Osteoblast (primary cell): ENCODE measurements at places on chromosomes 5 and 9. TPM values are rescaled to one million over a fixed set of nuclear protein-coding genes. Genes with fewer than 3 reads are reported as not detected.

- H3K27me3 ChIP-seq, result no peaks in the 10 kb centered on the region
- no peak overlapping the region for H3K27ac ChIP-seq
- H3K4me3 ChIP-seq, result no peak overlapping the region
- H3K4me1 ChIP-seq, result no peaks in the 10 kb centered on the region
- no peaks in the 10 kb centered on the region for H3K36me3 ChIP-seq
Observed at GRCh38 chr5:124718380-124718789, 28.1 kb downstream of the ZNF608 start.

Gene DNAJC21
- 31.5 and 32.2 TPM in 2 replicates for total RNA-seq

Gene STPG3
- 0.36 TPM in 1 of 2 replicates, not detected in the other for total RNA-seq

GRCh38 chr9:21505425-21506179 lies 23.5 kb upstream of the IFNE start:
- H3K27ac ChIP-seq, result peak overlapping the region; percentile 29
- no peaks in the 10 kb centered on the region for H3K27me3 ChIP-seq
- DNase-seq, result no peak
- H3K36me3 ChIP-seq, result peaks cover 8% of the 10 kb centered on the region
- H3K4me3 ChIP-seq, result no peak overlapping the region
- peaks cover 60% of the 10 kb centered on the region for H3K4me1 ChIP-seq

Gene VPS13A
- 59.2 and 60.4 TPM in 2 replicates for total RNA-seq

- no peak overlapping the region for H3K4me3 ChIP-seq
- no peak for DNase-seq
- peak overlapping the region; percentile 95 for H3K27ac ChIP-seq
- H3K4me1 ChIP-seq, result peaks cover 24% of the 10 kb centered on the region
Observed at GRCh38 chr9:121399126-121399882, 29.3 kb upstream of the STOM start.

GRCh38 chr5:125409234-125409860 lies 662.9 kb upstream of the ZNF608 start:
- H3K4me3 ChIP-seq, result peak overlapping the region; percentile 29
- no peaks in the 10 kb centered on the region for H3K27me3 ChIP-seq
- H3K36me3 ChIP-seq, result no peaks in the 10 kb centered on the region
- peak overlapping the region; percentile 91 for H3K27ac ChIP-seq
- DNase-seq, result no peak

GRCh38 chr5:60843936-60844905 lies at the start of gene ELOVL7:
Gene ELOVL7, minus strand, starts transcription at chr5:60844269. Its CDS starts 56,872 bp downstream, at chr5:60787397.
- peaks cover 8% of the 10 kb centered on the region for H3K4me1 ChIP-seq
- DNase-seq, result peak; percentile 90
- H3K36me3 ChIP-seq, result no peaks in the 10 kb centered on the region
- H3K27me3 ChIP-seq, result peaks cover 59% of the 10 kb centered on the region
- peak within 1 kb of the TSS; percentile 70 for H3K4me3 ChIP-seq

DNA sequence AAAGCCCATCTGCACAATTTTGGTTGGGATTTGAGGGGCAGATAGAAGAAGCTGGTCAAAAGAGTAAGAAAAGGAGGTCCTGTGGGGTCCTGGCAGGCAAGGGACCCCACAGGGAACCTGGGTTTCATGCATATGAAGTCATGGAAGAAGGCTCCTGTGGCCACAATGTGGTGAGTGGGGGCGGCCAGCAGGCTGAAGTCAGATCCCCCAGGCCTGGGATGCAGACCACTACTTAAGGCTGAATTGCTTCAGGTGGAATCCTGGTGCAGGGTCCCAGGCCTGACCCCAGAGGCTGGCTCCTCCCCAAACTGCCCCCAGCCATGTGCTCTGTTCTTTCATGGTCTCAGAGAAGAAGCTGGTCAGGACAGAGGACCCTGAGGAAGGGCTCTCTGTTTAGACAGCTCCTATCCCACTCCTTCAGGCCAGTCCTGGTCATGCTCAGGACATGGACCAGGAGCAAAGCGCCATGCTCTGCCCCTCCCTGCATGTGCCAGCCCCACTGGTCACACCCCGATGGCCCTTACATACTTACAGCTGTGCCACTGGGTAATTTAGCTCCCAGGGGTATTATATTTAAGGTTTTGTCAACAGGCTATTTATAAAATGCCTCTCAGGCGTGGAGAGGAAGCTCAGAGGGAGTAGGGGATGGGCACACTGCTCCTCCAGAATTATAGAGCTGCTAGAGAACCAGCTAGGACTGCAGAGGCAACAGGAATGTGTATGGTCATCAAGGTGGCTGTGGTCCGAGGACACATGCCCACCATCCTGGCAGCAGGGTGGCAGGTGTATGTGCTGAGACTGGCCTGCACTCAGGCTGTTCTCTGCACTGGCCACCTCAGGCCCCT lies 33.4 kb downstream of the C5orf15 start:
- H3K36me3 ChIP-seq, result no peaks in the 10 kb centered on the region
- H3K4me1 ChIP-seq, result peaks cover 9% of the 10 kb centered on the region
- H3K27me3 ChIP-seq, result no peaks in the 10 kb centered on the region
- no peak for DNase-seq

- H3K27ac ChIP-seq, result no peak overlapping the region
- no peak for DNase-seq
Observed at GRCh38 chr9:14418301-14418940, 104.5 kb upstream of the NFIB start.

Gene HK3
- under 0.01 and 1.8 TPM in 2 replicates for total RNA-seq

- no peaks in the 10 kb centered on the region for H3K36me3 ChIP-seq
- H3K27me3 ChIP-seq, result no peaks in the 10 kb centered on the region
- no peak for DNase-seq
- H3K4me1 ChIP-seq, result no peaks in the 10 kb centered on the region
- no peak overlapping the region for H3K27ac ChIP-seq
- no peak overlapping the region for H3K4me3 ChIP-seq
Observed at GRCh38 chr9:223152-223551, 8.5 kb downstream of the DOCK8 start.

DNA sequence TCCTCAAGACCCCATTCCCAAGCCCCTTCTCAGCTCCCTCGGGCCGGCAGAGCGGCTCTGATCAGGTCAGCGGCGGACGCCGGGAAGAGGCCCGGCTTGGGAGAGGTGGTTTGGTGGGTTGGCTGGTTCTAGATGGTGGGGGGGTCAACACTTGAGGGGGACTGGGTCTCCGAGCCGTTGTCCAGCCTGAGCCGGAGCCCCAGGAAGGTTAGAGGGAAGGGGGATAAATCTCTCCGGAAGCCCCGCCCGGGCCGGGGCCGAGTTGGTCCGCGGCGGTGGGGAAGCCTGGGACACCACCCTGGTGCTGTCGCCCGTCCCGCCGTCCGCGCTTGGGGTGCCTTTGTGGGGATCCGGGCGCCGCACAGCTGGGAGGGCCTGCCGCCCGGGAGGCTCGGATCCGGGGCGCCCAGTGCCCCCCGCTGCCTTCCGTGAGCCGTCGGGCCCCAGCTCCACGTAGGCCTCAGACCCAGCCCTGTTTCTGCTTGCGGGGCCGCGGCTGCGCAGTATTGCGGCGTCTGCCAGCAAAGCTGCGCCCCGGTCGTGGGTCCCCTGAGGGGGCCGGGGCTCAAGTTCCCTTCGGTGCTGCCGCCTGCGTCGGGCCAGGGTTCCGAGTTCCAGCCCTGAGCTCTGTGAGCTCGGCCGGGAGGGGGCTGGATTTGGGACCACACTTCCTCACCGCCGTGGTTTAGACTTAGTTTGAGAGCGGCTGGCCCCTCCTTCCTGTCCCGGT lies 542 bp upstream of the TRIM52 start:
- peak overlapping the region; percentile 98 for H3K4me3 ChIP-seq
- DNase-seq, result peak; percentile 94
- peak overlapping the region; percentile 97 for H3K27ac ChIP-seq
- peaks cover 2% of the 10 kb centered on the region for H3K36me3 ChIP-seq

GRCh38 chr9:122032346-122032745 lies 60.8 kb downstream of the TTLL11 start:
- H3K27me3 ChIP-seq, result no peaks in the 10 kb centered on the region
- H3K27ac ChIP-seq, result no peak overlapping the region
- H3K4me1 ChIP-seq, result peaks cover 11% of the 10 kb centered on the region
- no peak overlapping the region for H3K4me3 ChIP-seq
- no peak for DNase-seq

DNA sequence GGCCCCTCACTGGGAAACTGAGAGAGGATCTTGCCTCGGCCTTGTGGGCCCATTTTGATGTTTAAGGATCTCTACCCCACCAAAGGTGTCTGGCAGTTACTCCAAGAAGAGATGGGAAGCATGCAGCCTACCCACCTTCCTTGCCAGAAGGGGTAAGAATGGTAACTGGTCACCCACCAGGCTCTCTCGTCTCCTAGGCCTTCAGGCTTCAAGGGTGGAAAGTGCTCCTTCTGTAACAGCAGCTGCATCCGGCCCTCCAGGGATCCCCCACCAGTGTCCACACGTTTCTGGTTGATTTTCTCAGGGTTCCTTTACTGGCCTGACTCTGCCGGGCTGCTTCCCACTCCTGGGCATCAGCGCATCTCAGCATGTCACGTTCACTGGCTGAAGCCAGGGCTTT lies 204.4 kb upstream of the IRX1 start:
- H3K27me3 ChIP-seq, result no peaks in the 10 kb centered on the region
- no peak for DNase-seq
- H3K4me3 ChIP-seq, result no peak overlapping the region

DNA sequence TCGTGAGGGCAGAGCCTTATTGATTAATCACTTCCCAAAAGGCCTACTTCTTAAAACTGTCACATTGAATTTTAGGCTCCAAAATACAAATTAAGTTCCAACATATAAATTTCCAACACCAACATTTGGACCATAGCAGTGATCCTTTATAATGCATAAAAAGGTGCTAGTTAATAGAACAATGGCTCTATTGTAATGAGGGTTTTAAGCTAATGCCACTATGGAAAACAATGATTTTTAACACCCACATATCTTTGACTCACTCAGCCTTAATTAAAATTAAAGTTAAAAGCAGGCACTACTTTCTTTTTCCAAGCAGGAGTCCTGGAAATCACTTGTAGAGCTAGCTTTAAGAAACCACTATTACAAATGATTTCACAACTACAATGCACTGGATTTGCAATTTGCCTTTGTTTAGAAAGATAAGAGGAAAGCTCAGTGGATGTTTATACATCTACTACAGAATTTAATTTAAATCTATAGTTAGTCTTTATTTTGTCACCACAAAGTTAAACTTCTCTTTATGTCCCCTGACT lies 41.8 kb downstream of the DPYSL3 start:
- no peaks in the 10 kb centered on the region for H3K36me3 ChIP-seq
- DNase-seq, result no peak
- no peaks in the 10 kb centered on the region for H3K4me1 ChIP-seq
- H3K4me3 ChIP-seq, result no peak overlapping the region

DNA sequence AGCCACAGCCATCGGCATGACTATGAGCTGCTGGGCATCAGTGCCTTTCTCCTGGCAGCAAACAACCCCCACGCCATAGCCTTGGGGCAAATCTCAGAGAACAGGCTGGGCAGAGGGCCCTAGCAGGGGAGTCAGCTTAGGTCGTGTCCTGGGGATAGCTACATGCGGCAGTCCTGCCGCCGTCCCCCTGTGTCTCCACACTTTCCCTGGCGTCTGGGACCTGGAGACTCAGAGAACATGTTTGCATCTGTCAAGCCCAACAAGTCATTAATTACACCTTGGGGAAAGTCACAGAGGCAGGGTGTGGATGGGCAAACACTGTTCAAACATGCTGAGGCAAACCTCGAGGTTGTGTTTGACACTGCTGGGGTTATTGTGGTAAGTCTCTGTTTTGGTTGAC lies 123.6 kb downstream of the C5orf15 start:
- no peak for DNase-seq
- H3K27ac ChIP-seq, result no peak overlapping the region
- no peaks in the 10 kb centered on the region for H3K27me3 ChIP-seq
- no peaks in the 10 kb centered on the region for H3K36me3 ChIP-seq

Gene MEGF10
- total RNA-seq, result 1.4 and 3.2 TPM in 2 replicates

Gene PCDHA13
- total RNA-seq, result under 0.01 TPM in 2 replicates

DNA sequence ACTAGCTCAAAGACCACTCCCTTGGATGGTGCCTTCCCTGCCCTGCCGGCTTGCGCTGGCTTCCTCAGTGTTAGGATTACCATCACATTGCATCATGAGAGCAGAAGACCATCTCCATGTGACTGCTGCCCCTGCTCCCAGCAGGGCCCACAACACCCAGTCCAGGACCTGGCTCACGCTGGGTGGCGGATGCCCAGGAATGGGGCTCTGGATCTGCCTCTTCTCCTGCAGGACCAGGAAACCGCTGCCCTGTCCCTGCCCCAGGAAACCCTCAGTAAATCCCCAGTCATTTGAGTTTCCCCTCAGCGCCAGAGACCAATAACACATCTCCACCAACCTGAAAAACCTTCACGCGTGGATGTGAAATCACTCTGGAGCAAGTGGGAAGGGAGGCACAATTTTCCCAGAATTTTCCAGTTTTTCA lies 3.3 kb upstream of the RNF44 start:
- peak; percentile 34 for DNase-seq
- peaks cover 19% of the 10 kb centered on the region for H3K4me1 ChIP-seq
- H3K36me3 ChIP-seq, result no peaks in the 10 kb centered on the region

Gene GRIA1
- 0.29 and 1.1 TPM in 2 replicates for total RNA-seq

DNA sequence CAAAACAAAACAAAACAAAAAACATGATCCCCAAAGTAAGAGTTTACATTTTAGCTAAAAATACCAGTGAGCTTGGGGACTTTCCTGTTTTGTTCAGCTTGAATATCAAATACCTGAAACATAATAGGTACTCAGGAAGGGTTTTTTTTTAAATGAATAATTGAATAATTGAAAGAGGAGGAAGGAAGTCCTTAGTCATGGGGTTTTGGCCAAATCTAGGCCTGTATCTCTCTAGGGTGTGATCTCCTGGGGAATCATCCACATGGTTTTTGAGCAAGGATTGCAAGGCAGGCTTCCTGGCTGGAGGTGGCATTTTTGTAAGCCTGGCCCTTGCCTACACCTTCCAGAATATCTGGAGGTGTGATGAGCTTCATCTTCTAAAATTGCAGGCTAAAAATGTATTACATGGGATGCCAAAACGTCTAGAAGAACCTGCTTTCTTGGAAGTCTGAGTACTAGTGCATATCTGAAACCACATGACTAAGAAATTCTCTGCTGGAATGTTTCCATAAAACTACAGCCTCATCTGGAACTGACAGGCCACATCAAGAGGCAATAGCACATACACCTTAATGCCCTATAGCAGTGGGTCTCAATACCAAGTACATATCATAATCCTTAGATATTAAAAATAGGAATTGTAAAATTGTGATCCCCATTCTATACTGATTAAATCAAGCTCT lies 10.4 kb downstream of the C9 start:
- no peaks in the 10 kb centered on the region for H3K4me1 ChIP-seq
- DNase-seq, result no peak
- no peak overlapping the region for H3K27ac ChIP-seq
- H3K4me3 ChIP-seq, result no peak overlapping the region
- peaks cover 5% of the 10 kb centered on the region for H3K27me3 ChIP-seq

DNA sequence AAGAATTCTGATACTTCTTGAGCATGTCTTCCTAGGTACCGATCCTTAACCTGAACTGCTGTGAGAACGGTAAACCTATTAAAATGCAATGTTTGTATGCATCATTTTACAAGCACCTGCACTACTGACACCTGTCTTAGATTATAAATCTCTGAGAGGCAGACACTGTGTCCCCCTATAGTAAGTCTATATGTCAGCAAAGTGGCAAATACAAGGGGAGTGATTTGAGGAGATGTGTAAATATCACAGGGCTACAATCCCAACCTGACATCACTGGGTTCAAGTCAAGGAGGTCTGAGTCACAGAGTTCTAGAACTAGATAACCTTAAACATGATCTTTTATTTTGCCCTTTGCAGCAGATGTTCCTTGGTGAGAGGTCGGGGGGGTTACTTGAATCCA lies 64.1 kb downstream of the ANKH start:
- no peak for DNase-seq
- peak overlapping the region; percentile 89 for H3K27ac ChIP-seq
- peaks cover 54% of the 10 kb centered on the region for H3K4me1 ChIP-seq
- no peak overlapping the region for H3K4me3 ChIP-seq
